Neural crest cell (in vitro differentiated cells): ENCODE measurements at places on chromosomes 12 and 14. TPM values are rescaled to one million over a fixed set of nuclear protein-coding genes. Genes with fewer than 3 reads are reported as not detected.

GRCh38 chr12:18908191-18908590, 170.3 kb downstream of the CAPZA3 start:
- no peak for DNase-seq

CCDC38 gene
- total RNA-seq, result 0.18 TPM in 1 of 2 replicates, not detected in the other

FAM222A gene
- total RNA-seq, result 12.5 and 13.9 TPM in 2 replicates

LBHD2 gene
- total RNA-seq, result not detected in 2 replicates

TOMM20L gene
- 0.42 and 0.52 TPM in 2 replicates for total RNA-seq
